NCI-H1105 treated with DMSO at 0.1 percent for 48 hours (cell line): ENCODE measurements at places on chromosomes 7 and 10.

GRCh38 chr7:87199241-87199640, 20.3 kb downstream of the TMEM243 start:
- no peak for DNase-seq

DNA sequence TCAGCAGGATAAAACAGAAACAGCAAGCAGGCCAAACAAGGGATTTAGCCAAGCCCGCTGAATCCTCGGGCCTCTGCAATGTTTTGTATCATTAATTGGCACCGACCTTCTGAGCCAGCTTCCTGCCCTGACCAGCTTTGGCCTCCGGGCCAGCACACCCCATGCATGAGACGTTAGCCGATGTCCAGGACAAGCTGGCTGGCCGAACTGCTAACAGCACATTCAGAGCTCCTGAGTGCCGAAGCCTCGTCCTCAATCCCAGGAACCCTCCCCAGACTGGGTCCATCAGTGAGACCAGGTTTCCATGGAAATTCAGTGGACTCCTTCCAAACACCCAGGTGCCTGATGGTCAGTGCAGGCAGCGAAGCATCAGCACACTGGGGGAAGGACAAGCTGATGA, 134.3 kb upstream of the PFKP start:
- no peak for DNase-seq

DNA sequence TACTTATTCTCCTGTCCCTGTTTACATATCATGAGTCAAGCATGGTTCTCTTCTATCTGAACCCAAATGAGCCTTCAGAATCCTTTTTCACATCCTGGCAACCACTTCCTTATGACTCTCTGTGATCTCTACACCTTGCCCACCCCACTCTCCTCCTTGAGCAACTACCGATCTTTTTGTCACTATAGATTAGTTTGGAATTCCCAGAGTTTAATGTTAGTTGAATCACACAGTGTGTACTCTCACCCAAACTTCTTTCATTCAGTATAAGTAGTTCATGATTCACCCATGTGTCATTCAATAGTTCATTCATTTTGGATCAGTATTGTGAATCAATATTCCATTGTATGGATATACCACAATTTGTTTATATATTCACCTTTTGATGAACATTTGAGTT, 55.3 kb downstream of the TFAM start:
- DNase-seq, result no peak

GRCh38 chr10:26946102-26946811, 85.5 kb upstream of the ABI1 start:
- no peak for DNase-seq

- DNase-seq, result no peak
Observed at GRCh38 chr10:132452216-132452650, 55.2 kb downstream of the PWWP2B start.

- peak; percentile 59 for DNase-seq
Observed at GRCh38 chr7:95772771-95773581, 622 bp downstream of the DYNC1I1 start.

GRCh38 chr7:148277042-148277660, 313.4 kb upstream of the C7orf33 start:
- peak; percentile 69 for DNase-seq

DNA sequence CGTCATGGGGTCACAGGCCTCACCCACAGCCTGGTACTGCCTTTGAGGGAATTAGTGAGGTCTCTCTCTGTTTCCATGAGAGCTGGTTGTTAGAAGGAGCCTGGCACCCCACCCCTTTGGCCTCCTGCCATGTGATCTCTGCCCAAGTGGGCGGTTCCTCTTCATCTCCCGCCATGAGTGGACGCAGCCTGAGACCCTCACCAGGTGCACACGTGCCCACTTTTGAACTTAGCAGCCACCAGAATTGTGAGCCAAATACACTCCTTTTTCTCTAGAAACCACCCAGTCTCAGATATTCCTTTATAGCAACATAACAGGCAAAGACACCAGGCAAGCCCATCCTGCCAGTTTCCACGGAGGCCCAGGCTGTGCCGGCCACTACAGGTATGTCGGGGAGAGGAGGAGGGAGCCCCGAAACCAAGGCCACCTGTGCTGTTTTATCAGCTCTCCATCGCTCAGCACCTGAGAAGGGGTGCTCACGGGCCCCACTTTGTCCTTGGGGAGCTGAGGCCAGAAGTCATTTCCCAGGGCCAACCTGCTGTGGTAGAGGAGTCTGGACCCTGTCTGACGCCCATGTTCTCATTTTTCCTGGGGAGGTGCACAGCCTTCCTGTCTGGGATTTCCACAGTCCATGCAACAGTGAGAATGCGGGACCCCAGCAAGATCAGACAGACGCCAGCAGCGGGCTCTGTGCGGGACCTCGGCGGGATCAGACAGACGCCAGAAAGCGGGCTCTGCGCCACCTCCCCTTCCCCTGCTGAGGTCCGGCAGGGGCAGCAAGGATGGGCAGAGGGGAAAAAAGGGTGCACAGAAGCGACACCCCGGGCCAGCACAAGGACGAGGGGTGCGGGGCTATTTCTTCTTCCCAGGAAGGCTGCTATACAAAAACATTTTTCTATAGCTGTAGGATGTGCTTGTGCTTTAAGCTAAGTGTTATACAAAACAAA, 220.5 kb downstream of the ELFN1 start:
- no peak for DNase-seq

- DNase-seq, result no peak
Observed at GRCh38 chr10:78170026-78170475, 136.4 kb downstream of the RPS24 start.

DNA sequence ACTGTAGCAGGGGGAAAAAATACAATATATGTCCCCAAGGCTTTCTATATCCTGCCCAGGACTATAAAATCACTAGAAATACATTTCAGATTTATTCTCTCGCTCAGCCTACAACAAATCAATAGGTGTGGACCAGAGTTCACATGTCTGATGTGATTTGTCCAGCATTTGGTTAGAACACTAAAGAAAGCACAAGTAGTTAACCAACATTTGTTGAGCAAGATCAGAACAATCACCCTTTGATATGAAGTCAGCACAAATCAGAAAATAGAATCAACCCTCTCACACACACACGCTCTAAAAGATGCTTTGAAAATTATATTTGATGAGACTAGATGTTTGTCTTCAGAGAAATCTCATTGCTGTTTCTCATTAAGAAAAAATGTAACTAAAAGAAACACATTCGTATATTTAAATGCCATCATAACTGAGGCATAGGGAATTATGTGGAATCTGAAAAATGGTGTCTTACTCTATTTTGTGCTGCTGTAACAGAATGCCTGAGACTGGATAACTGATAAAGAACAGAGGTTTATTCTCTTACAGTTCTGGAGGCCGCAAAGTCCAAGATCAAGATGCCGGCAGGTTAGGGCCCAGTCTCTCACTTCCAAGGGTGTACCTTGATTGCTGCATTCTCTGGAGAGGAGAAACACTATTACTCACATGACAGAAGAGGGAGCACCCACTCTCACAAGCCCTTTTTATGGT, 10.5 kb downstream of the AKR1D1 start:
- no peak for DNase-seq

DNA sequence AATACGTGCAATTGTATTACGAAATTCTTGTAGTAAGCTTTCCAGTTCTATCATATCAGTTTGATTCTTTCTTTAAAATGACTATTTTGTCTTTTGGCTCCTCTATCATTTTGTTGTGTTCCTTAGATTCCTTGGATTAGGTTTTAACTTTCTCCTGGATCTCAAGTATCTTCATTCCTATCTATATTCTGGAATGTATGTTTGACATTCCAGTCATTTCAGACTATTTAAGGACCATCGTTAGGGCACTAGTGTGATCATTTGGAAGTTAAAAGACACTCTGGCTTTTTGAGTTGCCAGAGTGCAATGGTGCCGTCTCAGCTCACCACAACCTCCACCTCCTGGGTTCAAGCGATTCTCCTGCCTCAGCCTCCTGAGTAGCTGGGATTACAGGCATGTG, 45.7 kb upstream of the SFTPD start:
- no peak for DNase-seq

- DNase-seq, result no peak
Observed at GRCh38 chr7:131020759-131021261, 286.8 kb upstream of the KLF14 start.

GRCh38 chr7:72032934-72033333, 379.2 kb downstream of the CALN1 start:
- no peak for DNase-seq

DNA sequence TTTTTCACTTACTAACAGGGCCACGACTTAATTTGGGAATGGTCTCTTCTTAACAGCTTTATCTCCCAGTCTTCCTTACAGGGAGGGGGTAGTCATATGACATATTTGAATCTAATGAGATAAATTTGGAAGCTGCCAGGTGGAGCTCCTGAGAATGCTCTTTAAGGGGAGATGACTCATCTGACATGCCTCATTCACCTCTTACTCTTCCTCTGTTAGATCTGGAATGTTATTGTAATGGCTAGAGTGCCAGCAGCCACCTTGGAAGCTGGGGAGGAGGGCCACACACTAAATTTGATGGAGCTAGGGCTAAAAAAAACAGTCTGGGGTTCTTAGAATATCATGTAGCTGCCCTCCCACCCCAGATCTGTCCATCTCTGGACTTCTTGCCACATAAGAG, 22.7 kb downstream of the HECW1 start:
- no peak for DNase-seq

- no peak for DNase-seq
Observed at GRCh38 chr10:131168238-131168875, 143.2 kb downstream of the TCERG1L start.

DNA sequence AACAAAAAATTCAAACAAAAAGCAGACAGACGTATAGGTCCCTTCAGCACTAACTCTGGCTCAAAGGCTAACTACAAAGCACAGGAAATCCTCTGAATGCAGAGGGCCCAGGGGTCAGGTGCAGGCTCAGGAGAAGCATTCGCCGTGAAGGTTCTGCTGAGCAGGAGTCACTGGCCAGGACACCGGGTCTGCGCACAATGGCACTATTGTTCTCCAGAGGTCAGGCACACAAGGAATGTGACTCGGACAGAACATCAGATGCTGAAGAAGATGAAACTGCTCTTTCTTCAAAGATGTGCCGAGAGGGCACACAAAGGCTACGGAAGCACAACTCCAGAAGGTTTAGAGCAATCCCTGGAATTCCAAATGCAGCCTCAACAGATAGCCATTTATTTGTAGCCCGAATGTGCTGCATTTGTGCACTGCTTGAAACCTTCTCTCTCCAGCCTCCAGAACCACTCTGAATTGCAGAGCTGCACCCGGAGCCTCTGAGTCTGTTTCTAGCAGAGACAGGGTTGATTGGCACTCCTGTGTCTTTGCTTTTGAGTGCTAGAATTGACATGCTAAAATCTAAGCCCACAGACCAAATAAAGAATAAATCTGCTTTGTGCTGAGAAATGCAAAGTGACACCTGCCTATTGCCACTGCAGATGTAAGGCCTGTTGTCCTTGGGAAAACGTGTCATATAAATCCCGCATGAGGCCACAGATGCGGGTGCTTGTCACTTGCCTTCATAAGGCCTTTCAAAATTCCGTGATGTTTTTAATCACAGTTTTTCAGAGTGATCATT, 85.4 kb upstream of the AFAP1L2 start:
- DNase-seq, result no peak

GRCh38 chr10:27774831-27775230, 29.2 kb upstream of the MKX start:
- DNase-seq, result no peak

DNA sequence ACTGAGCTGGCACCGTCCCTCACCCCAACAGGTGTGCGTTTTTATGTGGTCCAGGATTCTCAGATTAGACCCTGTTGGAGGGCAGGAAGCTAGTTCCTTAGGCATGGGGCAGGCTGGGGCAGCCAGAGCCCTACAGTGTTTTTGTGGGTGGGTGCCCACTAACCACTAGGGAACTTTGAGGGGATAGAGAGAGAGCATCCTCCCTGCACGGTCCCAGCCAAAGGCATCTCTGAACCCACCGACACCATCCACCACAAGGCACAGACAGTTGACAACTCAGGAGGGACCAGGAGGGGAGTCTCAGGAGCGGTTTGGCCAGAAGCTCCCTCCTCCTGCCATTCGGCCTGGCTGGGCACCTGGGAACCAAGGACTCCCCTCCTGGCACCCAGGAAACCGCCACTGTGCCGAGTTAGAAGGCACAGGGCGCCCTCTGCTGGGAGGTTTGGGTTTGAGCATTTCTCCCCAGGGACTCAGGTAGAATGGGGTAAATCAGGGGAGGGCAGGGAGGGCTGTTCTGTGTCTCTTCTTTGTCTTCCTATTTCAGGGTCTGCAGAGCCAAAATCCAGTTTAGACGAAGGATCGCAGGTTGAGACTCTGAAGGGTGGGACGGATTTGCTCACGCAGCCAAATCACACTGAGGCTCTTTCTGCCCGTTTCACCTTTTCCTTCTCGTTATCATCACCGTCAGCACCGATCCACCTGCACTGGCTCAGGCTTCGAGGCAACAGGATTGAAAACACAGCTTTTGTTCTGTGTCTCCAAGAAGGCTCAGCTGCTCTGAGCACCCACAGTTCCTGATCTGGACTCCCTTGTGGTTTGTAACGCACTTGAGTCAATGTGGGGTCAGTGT, 84.8 kb upstream of the COL13A1 start:
- peak; percentile 35 for DNase-seq

GRCh38 chr10:9009505-9009904, 955.0 kb downstream of the GATA3 start:
- no peak for DNase-seq

DNA sequence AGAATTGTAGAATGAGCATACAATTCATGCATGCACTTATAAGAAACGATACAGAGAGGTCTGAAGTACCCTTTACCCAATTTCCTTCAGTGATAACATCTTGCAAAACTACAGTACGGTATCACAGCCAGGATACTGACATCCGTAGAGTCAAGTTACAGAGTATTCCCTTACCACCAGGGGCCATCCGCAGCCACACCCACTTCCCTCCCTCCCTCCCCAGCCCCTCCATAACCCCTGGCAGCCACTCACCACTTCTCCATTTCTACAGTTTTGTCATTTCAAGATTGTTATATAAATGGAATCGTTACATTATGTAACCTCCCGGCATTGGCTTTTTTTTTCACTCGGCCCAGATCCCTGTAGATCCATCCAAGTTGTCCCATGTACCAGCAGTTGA, 113.6 kb upstream of the RET start:
- DNase-seq, result no peak

DNA sequence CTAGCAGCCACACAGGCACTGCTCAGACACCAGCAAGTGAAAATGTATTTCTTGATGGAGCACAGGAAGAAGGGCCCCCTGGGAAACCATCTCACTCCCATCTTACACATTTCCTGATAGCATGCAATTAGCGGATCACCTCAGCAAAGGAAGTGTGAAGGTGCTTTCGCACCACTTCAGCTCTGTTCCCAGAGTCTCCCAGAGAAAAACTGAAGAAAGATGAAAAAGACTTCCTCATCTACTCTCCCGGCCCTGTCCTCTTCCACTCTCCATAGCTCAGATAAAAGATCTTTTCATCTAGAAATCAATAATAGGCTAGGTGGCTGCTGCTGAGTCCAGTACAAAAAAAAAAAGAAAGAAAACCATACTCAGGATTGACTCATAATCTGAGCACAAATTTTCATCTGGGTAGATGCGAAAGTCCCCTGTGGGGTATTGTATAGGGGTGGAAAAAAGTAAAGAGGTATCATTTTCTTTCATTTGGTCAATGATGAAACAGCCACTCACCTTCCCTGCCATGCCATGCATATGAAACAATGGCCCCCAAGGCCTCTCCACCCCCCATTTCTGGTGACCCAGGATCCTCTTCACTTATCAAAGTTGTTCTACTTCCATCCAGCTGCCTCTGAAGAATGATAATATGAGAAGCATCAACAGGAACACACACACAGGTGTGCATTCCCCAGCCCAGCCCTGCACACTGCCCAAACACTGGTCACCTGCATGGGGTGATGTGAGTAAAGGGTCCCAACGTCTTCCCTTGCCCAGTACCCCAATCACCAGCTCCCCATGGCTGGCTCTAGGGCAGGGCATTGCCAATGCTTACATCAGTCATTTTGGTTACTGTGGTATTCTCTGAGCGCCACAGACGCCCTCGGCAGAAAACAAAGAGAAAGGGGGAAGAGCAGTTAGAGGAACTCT, 48.8 kb upstream of the DGKI start:
- DNase-seq, result no peak
